Tongue (tissue), 3 donors: ENCODE measurements at places on chromosomes 16 and 17. TPM values are rescaled to one million over a fixed set of nuclear protein-coding genes. Genes with fewer than 3 reads are reported as not detected.
A peak's percentile ranks its signal among the peaks of the same experiment; 100 is the strongest.

DNA sequence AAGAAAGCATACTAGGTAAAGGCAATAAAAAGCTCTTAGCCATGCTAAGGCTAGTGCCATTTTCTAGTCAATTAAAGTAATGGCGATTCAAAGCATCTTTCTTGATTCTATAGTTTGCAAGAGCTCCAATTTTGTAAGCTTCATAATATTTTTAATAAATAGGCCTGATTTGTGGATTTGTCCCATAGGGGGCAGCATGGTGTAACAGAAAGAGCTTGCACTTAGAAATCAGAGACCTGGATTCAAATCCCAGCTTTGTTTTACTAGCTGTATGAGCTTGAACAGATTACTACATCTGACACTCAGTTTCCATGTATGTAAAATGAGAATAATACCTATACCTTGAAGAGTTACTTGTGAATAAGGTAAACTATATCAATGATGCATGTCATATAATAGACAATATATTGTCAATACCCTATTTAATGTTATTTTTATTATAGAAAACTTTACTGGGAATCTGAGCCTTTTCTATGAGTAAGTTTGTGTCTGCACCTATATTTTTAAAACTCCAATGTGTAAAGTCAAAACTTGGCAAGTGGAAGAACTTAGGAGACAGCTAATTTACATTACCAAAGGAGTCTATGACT lies 93.6 kb upstream of the NOG start:
- peak; percentile 59 for DNase-seq

Gene CLEC10A
- 2.8 TPM for total RNA-seq

GRCh38 chr16:67714522-67714921 lies 4.6 kb downstream of the GFOD2 start:
- no peak for DNase-seq

Gene CHMP6
- 22.5 TPM for total RNA-seq

- DNase-seq: no peak
Observed at GRCh38 chr16:64370112-64370511, 751.8 kb downstream of the CDH11 start.

DNA sequence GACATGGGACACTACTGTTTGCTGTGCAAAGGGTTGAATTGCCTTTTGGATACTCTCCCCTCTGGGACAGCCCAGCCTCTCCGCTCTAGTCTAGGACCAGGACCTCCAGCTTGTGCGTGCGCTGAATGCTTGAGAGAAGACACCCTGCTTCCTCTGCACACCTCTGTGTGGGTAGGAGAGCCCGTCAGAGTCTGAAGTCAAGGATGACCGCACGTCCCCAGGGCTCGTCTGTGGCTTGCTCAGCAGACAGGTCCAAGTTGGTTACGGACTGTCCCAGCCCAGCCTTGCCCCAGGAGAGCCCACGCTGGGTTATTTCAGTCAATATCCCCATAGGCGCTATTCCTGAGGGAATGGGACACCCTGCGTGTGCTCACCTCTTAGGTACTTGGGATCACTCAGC lies 3.7 kb downstream of the C16orf89 start:
- no peak for DNase-seq

DNA sequence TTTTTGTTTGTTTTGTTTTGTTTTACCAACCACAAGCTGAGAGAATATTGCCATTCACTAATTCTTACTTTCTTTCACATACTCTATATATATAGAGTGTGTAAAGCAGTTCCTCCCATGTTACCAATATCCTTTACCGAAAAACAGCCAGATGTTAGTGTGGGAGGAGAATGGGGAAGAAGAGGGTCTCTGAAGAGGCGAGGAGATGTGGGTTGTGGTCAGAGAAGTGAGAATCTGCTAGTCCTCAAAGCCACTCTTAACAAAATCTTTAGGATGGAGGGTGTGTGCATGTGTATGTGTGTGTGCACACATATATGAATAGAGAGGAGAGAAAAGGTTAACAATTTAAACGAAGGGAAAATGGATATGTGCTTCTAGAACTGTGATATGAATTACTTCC lies 80.6 kb downstream of the TUBD1 start:
- no peak for DNase-seq

- DNase-seq: peak; percentile 14
Observed at GRCh38 chr17:58331815-58332777, 3.5 kb upstream of the TSPOAP1 start.

DNA sequence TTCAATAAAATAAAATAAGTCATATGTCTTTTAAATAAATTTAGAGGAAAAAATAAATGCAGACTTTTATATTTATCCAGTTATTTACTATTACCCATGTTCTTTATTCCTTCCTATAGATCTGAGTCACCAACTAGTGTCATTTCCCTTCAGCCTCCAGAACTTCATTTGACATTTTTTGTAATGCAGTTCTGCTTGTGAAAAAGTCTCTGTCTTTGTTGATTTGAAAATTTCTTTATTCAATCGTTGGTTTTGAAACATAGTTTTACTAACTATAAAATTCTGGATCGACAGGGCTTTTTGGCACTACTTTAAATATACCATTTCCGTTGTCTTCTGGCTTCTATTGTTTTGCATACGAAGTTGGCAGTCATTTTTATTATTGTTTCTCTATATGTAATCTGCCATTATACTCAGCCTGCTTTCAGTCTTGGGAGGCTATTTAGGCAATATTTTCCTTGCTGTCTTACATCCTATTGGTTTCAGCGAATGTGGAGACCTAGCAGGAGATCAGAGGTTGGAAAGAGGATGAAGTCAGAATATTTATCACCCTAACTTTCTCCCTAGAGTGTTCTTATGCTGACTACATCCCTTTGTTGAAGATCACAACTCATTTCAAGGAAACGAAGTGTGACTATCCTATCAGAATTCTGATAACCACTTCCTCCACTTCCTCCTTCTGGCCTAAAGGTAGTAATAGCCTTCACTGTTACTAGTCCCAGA lies 42.0 kb upstream of the SLC6A2 start:
- no peak for DNase-seq

- no peak for DNase-seq
Observed at GRCh38 chr17:36632916-36633771, 31.8 kb downstream of the MRM1 start.

Gene NOD2
- 2.5 TPM for total RNA-seq

GRCh38 chr17:62827746-62828485 lies 19.8 kb upstream of the MARCHF10 start:
- DNase-seq: peak; percentile 38

Gene MYOCD
- 6.9 TPM for total RNA-seq

DNA sequence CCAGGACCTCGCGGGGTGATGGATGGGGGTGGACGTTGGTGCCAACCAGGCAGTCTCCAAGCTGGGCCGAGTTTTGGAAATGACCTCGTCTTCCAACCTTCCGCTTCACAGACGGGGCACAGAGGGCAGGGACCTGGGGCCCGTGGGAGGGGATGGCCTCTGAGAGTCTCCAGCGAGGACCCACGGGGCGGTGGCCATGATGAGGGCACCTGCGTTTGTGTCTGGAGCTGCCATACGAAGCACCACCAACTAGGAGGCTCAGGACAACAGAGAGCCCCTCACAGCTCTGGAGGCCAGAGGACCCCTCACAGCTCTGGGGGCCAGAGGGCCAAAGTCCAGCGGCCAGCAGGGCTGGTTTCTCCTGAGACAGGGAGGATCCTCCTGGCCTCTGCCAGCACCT lies 26.5 kb downstream of the SOX8 start:
- DNase-seq: no peak

DNA sequence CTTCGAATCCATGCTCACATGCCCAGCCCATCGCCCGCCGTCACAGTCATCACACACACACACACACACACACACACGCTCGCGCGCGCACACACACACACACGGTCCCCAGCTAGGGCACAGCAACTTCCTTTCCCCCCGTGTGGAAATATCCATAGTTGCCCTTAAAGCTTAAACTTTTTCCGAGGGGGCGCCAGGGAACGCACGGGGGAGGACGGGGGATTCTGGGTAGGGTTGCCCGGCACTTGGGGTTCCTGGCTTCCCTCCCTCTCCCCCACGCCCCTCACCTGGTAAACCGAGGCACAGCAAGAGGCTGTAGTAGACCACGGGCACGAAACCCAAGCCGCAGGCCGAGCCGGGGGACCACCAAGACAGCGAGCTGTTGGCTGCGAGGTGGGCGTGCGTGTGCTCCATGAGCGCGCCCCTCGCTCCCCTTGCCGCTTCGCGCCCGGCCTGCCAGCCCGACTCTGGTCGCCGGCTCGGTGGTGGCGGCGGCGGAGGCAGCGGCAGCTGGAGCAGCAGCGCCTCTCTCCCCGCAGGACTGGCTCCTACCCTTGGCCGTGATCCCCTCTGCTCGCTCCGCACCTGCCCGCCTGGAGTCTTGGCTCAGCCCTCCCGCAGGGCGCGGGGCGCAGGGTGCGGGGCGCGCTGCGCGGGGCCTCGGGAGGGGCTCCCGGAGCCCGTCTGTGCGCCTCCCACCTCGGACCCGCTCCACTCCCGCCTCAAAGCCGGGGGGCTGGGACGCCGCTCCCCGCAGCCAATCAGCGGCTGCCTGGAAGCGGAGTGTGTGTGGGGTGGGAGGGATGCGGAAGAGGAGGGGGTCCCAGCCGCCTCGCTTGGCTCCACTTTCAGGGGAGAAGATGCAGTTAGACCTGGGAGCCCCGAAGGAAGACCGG lies at the start of gene GPR139:
Gene GPR139 (minus strand): TSS at position 688 of the 896 bp plus-strand sequence. CDS start 274 bp downstream, at position 414.
- DNase-seq: no peak

DNA sequence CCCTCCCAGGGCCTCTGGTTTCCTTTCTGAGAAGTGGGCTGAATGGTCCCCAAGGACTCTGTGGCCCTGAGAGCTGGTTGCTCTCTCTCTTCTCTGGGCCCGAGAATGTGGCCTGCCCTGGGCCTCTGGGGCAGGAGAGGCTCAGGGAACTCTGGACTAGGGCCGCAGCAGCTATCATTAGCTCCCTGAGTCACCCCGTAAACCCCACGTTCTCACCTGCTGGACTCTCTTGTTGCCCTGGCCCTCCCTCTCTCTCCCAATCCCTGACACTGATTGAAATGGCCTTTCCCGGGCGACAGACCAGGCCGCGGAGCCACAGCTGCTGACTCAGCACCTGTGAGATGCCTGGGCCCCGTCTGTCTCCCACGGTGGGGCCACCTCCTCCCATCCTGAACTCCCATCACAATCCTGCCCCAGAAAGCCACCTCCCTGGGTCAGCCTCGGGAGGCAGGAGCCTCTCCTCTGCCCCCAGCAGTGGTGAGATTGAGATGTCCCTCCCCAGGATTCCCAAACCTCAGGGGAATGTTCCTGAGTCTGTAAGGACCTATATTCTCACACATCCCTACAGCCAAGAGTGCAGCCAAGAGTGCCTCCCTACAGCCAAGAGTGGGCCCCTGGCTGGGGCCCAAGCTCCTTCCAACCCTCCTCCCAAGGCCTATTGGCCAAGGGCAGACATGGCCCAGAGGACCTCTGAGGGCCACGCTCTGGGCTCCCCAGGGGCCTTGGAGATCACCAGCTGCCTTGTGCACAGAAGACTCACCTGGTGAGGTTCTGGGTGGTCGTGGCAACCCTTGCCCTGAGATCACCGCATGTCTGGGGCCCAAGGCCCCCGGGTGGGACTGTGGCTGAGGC lies 470 bp downstream of the TRPV3 start:
- DNase-seq: no peak

Gene PDK2
- 28.2 TPM for total RNA-seq

Gene ABCC6
- 1.6 TPM for total RNA-seq

DNA sequence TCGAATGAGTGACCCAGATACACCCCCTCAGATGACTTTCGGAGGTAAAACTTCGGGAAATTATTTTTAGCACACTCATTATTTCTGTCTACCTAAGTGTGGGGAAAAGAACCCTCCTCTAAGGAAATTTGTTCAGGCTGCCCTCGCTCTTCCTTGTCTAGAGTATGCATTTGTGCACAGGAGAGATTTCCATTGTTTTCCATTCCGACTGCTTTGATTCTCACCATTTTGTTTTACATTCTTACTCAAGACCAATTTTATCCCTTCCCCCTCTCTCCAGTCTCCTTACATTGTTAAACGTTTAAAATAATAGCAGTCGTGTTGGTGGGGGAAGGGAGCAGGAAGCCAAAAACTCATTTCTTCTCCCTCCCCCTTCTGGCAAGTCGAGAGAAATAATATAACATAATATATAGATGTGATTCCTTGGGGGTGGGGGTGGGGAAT lies 1.5 kb upstream of the CHD3 start:
- DNase-seq: no peak

- DNase-seq: no peak
Observed at GRCh38 chr16:70647441-70648359, 1.3 kb downstream of the IL34 start.

DNA sequence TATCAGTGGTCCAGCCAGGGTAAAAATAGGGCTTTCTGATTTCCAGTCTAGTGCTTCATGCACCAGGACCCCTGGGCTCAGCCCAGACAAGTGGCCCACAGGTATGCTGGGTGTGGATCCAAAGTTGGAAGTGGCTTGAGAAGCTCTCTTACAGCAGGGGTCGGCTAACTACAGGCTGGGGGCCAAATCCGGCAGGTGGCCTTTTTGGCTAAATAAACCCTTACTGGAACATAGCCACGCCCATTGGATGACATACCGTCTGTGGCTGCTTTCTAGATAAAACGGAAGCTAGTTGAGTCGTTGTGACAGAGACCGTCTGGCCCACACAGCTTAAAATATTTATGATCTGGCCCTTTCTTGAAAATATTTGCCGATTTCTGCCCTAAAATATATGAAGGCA lies 119.0 kb upstream of the CDC42EP4 start:
- DNase-seq: peak; percentile 78

- no peak for DNase-seq
Observed at GRCh38 chr16:11672206-11673090, 4.2 kb downstream of the SNN start.

DNA sequence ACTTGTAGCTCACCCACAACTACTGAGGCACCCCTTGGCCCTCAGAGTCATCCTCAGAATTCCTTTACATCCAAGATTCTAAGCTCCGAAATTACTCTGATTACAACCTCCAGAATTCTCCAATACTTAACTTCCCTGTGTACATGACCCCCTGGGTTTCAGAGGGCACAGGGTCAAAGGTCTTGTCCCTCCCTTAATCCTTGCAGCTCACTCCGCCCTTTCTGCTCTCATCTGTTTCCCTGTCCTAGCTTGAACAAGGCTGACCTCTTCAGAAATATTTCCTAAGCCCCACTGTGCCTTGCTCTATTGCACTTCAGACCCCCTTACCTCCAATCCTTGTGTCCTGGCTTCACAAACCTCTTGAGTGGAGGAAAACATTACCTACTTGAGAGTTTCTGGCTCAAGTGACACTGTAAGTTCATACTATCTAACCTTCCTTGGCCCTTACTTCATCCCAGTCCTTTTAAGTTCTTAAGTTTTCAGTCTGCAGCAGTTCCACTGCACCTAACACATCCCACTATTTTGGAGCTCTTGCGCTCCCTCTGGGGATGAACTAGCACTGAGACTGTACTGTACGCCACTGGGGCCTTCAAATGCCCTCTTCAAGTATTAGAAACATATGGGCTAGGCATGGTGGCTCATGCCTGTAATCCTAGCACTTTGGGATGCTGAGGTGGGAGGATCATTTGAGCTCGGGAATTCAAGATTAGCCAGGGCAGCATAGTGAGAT lies 6.2 kb downstream of the N4BP1 start:
- DNase-seq: no peak
